LNCaP clone FGC (cell line): ENCODE measurements at places on chromosomes 1 and 21.

DNA sequence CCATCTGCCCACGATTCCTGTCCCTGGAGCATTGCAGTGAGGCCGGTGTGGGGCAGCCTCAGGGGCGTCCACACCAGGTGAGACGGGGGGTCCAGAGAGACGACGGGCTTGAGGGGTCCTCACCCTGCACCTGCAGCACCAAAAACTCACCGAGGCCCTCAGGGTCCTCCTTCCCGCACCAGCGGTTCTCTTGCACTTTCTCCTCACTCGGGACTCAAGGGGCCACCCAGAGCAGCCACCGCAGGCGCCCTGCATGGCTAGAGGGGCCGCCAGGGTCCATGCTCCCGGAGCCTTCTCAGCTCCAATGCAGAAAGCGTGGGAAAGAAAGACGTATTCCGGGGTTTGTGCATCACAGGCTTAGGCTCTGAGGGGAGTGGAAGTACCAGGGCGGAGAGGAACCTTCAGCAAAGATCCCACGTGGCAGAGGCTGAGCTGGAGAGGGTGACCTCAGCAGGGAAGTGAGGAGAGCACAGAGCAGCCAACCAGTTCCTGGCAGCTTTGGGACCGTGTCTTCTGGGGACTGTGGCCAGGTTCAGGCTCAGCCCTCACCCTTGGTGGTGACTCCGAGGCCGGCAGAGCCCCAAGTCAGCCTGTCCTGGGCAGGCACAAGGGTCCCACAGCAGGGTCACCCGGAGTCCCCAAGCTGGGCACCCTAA lies 19.5 kb upstream of the COL6A2 start:
- DNase-seq = no peak

DNA sequence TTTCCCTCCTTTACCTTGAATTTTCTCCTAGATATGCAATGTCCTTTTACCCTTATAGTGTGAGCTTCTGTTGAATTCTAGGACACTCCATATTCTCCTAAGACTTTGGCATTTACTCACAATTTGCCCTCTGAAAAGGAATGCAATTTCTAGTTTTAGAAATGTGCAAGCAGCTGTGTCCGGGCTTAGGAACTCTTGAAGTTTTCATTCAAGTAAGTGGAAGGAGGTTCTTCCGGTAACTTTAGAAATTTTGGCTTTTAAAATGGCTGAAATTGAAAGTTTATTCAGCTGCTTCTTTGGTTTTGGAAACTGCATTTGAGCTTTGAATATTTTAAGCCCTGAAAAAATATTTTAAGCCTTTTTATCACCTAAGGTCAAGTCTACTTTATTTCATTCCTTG lies 56.3 kb downstream of the DPH5 start:
- DNase-seq = no peak

GRCh38 chr1:95562230-95562629 lies 328.2 kb downstream of the RWDD3 start:
- DNase-seq = no peak

GRCh38 chr1:31574749-31575368 lies 1.5 kb upstream of the TINAGL1 start:
- DNase-seq = no peak

DNA sequence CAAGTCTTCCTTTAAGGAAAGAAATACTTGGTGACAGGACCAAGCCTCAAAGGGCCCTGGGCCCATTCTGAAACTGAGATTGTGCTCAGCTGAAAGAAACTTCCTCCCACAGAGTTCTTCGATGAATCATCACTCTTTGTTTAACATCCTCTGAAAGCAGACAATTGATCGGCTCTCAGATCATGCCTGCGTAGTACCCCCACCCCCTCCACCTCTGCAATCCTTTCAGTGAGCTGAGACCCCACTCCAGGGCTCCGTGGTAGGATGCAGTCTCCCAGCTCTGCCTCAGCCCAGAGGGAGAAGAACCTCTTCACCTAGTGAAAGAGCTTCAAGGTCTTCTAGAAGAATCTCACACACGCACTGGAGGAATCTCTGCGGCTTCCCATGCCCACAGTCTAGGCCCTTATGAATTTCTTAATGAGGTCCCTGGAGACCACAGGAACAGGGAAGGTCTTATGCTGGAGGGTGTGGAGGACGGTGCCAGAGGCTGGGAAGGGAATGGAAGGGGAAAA lies 104.9 kb upstream of the SOD1 start:
- no peak for DNase-seq

GRCh38 chr21:35779690-35780570 lies 280.4 kb downstream of the SETD4 start:
- DNase-seq = peak; percentile 6

DNA sequence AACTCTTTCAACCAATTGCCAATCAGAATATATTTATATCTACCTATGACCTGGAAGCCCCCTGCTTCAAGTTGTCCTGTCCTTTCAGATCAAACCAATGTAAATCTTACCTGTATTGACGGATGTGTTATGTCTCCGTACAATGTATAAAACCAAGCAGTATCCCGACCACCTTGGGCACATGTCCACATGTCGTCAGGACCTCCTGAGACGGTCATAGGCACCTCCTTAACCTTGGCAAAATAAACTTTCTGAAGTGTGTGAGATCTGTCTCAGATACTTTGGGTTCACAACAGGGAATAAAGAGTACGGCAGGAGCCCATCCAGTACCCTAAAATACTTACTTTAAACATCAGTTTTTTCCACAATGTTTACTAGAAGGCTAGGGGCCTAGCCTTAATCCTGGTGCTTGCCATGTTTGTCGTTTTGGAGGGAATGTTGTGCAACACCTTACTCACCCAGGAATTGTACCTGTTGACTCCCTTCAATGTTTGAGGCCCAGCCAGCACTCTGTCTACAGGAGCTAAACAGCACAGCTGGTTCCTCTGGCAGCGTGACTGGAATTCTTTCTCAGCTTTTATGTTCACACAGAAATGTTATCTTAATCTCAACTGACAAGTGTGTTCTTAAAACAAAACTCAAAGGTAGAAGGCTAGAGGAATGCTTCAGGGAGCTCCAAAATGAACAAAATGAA lies 90.8 kb upstream of the USP25 start:
- DNase-seq = peak; percentile 46

- DNase-seq = no peak
Measured at GRCh38 chr1:64894438-64895196, 71.7 kb downstream of the JAK1 start.

DNA sequence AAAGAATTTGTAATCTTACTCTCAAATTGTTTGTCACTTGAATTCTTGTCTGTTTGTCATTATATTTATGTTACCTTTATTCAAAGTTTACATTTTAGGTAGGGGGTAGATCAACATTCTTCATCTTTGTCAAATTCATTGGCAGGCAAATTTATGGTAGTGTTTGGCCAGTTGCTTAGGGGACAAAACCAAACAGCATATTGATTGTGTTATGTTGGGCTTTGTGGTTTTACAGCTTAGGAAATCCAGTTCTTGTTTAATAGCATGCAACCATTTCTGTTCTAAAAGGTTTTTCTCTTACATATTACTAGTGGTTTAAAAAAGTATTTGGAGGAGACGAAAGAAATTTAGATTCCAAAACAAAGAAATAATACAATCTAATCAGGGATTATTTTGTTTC lies 91.4 kb downstream of the HMCN1 start:
- DNase-seq = no peak

DNA sequence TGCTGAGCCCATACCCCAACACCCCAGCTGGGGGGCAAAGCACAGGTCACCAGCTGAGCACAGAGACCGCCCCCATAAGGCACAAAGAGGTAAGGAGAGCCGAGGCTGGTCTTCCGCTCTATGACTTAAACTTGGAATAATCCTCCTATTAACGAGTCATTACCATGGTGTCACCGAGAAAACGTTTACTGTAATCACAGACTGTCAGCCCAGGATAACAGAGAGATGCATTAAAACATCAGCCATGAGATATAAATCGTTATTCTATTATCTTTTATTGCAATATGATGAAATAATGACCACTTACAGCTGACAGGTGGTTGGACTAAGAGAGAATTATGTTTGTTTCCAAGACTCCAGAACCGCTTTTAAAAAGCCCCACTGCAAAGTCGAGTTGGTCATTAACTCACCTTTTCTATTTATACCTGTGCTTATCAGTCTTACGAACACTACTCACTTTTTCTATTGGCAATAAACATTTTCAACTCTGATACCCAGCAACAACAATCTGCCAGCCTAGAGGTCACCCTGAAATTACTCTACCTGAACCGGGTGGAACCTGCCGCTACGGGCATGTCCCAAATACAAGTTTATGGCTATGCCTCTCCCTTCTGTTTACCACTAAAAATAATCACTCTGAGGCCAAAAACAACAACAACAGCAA lies 21.5 kb downstream of the NPHP4 start:
- no peak for DNase-seq

DNA sequence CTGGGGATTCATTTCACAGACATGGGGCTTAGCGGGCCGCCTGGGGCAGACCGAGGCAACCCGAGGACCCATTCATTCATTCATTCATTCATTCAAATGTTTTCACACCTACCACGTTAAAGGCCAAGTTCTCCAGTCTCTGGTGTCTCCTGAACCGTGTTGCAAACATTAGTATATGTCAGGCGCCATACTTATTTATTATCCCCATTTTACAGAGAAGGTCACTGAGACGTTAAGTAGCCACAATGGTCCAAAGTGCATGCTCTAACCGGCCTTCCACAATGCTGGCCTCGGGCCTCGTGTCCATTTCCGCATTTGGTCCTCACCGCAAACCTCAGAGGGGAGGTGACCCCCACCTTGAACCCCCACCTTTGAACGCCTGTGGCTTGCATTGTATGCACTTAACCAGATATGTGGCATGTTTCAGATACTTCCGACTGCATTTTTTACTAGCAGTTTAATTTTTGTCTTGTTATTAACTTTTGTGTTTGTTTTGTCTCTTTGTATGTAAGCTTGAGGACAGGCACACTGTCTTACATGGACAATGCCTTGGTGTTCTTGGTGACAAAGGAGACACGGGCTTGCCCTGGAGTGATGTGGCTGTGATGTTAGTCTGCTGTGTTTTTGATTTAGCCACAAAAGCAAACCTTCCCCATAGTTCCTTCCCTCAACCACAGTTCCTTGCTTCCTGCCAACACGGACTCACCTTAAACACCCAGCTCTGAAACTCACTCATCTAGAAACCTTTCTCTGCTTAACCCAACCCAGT lies 1.2 kb upstream of the IFFO2 start:
- DNase-seq = no peak

DNA sequence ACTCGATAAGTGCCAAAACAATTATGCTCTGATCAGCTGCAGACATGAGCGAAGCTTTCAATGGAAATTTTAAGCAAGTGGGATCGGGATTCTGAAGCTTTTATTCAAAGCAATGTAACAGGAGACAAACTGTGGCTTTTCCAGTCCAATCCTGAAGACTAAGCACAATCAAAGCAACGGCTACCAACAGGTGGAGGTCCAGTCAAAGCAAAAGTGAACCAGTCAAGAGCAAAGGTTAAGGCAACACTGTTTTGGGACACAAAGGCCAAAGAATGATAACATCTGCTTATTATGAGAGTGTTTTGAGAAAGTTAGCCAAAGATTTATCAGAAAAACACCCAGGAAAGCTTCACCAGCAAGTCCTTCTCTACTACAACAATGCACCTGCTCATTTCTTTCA lies 170.1 kb downstream of the SEC16B start:
- DNase-seq = no peak

DNA sequence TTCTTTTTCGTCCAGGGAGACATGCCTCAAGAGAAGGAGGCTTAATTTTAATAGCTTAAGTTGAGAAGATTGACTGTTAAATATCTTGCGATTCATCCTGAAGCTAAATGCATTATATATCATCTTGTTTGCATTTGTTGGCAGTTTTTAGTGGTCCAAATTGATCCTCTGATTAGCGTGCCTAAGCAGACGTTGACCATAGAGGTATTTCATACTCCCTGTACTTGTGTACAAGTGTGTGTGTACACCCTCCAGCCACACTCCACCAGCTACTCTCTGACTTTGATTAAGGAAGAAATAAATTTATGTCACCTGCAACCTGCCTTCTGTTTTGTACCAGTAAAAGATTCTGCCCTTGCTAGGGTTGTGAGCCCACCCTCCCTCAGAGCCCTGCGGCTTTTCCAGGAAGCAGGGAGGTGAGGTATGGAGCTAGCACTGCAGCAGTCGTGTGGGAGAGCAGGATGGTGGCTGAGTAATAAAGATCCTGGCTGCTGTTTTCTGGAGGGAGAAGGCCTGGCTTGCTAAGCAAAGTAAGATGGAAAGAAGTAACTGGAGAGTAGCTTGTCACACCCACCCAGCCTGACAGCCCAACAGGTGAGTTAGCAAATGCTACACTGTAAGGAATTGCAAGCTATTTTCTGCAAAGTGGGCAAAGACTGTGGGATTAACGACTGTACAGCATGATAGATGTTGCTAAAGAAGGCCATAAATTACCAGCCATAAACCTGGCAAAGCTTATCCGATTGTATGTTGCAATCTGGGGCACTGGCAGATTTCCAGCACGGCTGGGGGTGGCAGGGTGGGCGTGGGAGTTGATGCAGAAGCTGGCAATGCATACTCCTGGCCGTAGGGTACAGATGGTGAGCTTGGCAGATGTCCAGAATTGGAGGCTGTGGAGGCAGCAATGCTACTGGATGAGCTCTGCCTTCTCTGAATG lies 170.2 kb downstream of the TNR start:
- no peak for DNase-seq

GRCh38 chr1:197921235-197922069 lies 4.3 kb downstream of the LHX9 start:
- DNase-seq = no peak

GRCh38 chr21:26962621-26963181 lies 4.2 kb downstream of the ADAMTS5 start:
- DNase-seq = no peak

GRCh38 chr1:23601968-23602876 lies 42.9 kb upstream of the ID3 start:
- no peak for DNase-seq

DNA sequence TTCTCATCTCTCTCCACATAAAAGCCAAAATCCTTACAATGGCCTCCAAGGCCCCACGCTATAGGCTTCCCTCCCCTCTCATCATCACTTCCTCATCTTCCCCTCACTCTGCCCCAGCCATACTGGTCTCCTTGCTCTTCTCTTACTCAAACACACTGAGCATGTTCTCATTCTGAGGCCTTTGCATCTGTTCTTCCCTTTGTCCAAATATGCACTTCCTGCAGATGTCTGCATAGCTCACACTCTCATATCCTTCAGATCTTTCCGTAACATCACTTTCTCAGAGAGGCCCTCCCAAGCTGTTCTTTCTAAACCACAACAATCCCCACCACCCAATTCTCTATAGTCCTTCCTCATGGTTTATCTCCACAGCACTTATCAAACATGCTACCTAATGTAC lies 284.1 kb downstream of the HHIPL2 start:
- DNase-seq = no peak
